CD4-positive, alpha-beta memory T cell (primary cell): ENCODE measurements at places on chromosomes 11 and 22. TPM values are rescaled to one million over a fixed set of nuclear protein-coding genes. Genes with fewer than 3 reads are reported as not detected.

The NTM gene
- not detected for total RNA-seq

The C22orf42 gene
- not detected for total RNA-seq

The OR8G5 gene
- total RNA-seq = not detected

The OR51B4 gene
- not detected for total RNA-seq

The CLDN25 gene
- not detected for total RNA-seq

GRCh38 chr11:46176421-46176820 is 55.2 kb upstream of the PHF21A start:
- H3K36me3 ChIP-seq = no peaks in the 10 kb centered on the region
- H3K4me1 ChIP-seq = no peaks in the 10 kb centered on the region
- H3K4me3 ChIP-seq = no peak overlapping the region

- no peak overlapping the region for H3K4me3 ChIP-seq
- no peak overlapping the region for H3K27ac ChIP-seq
- H3K36me3 ChIP-seq = peaks cover 76% of the 10 kb centered on the region
- DNase-seq = no peak
These were observed 28.3 kb downstream of the SNU13 start for GRCh38 chr22:41660416-41660815.

DNA sequence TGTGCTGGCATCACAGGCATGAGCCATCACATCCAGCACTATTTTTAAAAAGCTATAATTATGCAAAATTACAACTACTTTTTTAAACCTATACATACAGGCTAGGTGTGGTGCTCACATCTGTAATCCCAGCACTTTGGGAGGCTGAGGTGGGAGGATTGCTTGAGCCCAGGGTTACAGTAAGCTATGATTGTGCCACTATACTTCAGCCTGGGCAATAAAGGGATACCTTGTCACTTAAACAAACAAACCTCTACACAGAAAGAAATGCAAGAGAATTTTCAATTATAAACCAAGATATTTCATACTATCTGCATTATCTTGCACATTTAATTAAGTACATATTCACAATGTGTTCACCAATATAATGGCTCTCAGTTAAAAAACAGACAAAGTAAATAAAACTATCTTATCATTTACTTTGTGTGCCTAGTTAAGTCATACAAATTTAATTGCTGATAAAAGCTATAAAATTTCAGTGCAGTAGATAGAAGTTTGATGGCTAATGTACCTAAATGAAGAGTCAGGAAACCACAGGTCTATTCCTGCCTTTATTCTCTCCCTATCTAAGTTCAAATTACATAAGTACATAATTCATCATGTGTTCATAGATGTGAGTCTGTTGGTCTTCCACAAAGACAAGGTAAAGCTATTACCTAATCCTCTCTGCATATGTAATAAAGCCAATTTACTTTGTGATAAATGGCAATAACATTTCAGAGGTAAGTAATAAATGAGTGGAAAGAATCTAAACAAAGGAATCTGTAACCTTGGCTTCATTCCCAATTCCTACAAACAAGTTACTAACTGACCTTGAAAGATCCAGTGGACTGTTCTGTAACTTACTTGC is 9.0 kb upstream of the RDX start:
- H3K27me3 ChIP-seq = no peaks in the 10 kb centered on the region
- H3K4me3 ChIP-seq = no peak overlapping the region
- DNase-seq = no peak
- H3K4me1 ChIP-seq = no peaks in the 10 kb centered on the region

GRCh38 chr11:69511358-69512055 is 30.0 kb downstream of the LINC01488 start:
- no peaks in the 10 kb centered on the region for H3K4me1 ChIP-seq
- H3K27me3 ChIP-seq = no peaks in the 10 kb centered on the region
- no peak overlapping the region for H3K27ac ChIP-seq

DNA sequence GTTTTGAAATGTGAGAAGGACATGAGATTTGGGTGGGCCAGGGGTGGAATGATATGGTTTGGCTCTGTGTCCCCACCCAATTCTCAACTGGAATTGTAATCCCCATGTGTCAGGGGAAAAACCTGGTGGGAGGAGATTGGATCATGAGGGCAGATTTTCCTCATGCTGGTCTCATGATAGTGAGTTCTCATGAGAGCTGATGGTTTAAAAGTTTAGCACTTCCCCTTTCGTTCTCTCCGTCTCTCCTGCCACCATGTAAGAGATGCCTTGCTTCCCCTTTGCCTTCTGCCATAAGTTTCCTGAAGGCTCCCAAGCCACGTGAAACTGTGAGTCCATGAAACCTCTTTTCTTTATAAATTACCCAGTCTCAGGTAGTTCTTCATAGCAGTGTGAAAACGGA is 113.5 kb downstream of the FCHSD2 start:
- no peak overlapping the region for H3K4me3 ChIP-seq
- no peak overlapping the region for H3K27ac ChIP-seq
- no peaks in the 10 kb centered on the region for H3K27me3 ChIP-seq
- no peaks in the 10 kb centered on the region for H3K36me3 ChIP-seq
- DNase-seq = no peak

DNA sequence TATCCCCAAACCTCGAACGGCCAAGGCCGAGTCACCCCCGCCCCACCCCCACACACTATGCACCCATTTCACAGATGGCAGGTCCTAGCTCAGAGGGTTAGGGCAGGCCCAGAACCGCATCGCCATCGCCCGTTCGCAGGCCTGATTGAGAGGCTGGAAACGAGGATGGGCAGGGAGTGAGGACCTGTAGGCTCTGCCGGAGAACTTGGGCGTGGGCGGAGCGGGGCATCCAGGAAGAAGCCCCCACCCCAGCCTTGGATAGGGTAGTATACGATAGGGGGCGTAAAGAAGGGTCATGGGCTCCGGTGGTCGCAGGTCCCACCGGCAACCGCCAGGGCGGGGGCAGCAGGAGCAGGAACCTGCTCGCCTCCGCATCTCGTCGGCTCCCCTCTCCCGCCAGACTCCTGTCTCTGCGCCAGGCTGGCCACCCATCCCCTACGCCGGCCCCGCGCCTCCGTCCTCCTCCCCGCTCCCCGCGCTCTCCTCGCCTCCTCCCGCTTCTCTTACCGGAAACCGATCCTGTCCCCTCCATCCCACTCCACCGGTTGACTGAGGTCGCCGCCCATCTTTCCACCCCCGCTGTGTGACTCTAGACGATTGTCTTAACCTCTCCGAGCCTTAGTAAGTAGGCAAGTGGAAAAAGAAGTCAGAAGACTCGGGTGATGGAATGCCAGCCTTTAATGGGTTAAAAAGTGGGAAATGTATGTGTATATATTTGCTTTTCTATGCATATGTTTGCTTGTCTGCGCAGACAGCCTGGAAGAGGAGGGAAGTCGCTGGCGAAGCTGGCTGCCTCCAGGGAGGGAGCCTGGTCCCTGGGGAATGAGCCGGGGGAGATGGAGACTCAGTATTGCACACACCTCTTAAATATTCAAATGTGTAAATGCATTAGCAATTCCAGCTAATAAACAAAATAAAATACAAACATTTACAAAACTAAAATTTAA is 52.8 kb downstream of the CYTH4 start:
- no peak overlapping the region for H3K27ac ChIP-seq
- no peaks in the 10 kb centered on the region for H3K36me3 ChIP-seq
- DNase-seq = no peak
- H3K27me3 ChIP-seq = peaks cover 18% of the 10 kb centered on the region

GRCh38 chr22:41565403-41566054 is 4.7 kb downstream of the CSDC2 start:
- no peaks in the 10 kb centered on the region for H3K27me3 ChIP-seq
- no peak for DNase-seq
- H3K27ac ChIP-seq = no peak overlapping the region
- H3K4me1 ChIP-seq = no peaks in the 10 kb centered on the region
